ENCODE measurements at places on chromosomes 7 and 10.

DNA sequence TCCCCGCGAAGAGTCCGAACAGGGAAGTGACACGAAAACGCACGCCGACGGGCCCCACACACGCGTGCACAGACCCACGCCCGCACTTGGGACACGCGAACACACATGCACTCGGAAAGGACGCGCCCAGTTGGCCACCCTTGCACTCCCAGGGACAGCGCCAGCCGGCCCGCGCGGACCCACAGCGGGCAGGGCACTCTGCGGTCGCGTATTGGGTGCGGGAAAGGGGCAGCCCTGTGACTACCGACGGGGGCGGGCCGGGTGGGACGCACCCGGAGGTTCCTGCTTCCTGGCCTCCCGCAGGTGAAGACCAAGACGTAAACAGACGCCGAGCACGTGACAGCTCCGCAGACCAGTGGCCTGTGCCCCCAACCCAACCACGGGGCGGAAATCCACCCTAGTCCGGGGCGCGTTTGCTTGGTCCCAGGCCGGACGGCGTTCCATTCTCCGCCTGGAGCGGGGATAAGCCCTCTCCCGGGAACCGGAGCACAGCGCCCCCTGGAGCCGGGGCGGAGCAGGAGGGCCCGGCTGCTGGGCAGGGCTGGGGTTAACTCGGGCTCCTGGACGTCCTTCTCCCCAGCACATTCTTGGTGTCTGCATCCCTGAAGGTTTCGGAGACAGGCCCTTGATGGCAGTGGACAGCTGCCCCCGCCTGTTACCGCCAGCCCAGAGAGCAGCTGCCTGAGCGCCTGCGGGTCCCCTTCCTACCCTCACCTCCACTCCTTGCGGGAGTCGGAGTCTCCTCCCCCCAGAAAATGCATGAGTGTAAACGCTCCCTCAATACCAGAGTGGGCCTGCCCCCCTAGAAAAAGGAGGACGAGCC, 2.0 kb upstream of the LZTS2 start:
- DNase-seq = peak; percentile 77

DNA sequence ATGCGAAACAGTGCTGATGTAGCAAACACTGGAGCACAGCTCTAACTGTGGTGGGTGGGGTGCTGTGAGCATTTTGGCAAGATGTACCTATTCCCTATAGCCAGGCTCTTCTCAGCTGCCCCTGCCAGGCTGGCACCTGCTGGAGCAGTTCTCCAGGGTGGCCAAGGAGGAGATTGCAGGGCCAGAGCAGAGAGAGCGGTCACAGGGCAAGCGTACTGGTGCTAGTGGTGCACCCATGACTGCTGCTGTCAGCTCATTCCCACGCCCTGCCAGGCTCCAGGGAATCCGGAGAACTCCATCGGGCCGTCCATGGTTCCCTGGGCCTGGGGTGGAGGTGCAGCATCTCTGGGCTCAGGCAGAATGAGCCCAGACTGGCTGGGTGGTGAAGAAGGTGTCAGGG, 2.1 kb downstream of the COL13A1 start:
- no peak for DNase-seq

GRCh38 chr10:60974463-60975149, 30.6 kb upstream of the RHOBTB1 start:
- DNase-seq = no peak

DNA sequence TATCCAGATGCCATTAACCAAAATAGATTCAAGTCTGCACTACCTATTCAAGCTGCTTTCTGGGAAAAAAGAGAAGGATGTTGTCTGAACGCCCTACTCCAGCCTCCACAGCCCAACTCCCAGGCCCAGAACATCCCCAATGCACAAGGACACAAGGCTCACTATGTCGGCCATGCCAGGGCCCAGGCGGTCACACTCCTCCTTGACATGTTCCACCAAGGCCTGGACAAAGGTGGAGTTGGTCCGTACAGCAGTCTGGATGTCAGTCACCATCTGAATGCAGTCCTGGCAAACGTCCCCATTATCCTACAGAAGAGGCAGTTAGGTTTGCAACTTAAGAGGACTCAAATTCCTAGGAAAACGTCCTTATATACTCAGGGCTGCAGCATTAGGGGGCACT, 23.2 kb downstream of the PSAP start:
- no peak for DNase-seq

DNA sequence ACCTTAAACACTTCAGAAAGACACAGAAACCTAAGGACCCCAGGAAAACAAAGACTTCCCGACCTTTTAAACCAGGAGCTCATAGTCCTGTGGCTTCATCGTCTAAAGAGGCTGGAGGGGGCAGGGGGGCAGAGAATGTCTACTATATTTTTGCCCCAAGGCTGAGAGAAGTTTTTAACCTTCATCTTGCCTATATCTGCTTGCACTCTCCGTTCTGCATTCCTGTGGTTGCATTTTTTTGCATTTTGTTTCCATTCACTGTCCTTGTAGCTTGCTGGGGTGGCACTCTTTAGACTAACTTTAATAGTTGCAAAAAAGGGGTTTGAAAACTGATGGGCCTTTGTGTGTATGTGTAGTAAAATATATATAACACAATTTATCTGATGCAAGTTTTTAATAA, 23.7 kb downstream of the PRKAR2B start:
- DNase-seq = no peak

- DNase-seq = no peak
Observed at GRCh38 chr10:29377333-29377961, 88.6 kb downstream of the LYZL1 start.

DNA sequence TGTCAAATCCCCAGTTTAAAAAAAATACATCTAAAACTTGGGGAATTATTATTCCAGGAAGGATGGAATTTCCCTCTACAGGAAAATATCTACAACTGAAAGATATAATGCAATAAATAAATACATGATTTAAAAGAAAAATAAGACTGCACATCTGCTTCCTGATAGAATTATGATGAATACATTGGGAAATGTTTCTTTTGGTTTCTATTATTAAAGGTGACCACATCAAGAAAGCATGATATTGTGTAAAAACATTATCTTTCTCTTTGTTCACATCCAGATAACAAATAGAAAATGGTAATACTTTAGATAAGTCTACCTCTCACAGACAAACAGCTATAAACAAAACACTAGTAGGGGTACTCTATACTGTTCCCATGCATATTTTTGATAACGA, 19.2 kb downstream of the SEMA3D start:
- no peak for DNase-seq

DNA sequence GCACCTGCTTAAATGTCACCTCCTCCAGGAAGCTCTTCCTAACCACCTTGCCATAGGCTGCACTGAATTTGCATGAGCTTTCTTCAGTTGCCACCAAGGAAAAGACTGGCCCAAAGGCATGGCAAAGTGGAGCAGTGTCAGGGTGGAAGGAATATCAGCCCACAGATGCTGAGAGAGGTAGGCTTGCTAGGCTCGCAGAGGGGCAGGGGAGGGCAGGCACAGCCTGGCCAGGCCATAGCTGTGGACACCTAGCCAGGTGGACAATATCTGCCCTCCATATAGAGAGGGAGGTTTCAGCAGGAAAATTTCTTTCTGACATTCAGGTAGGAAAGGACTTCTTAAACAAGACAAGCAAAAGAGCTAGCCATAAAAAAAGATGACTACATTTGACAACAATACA, 166.3 kb downstream of the GRID1 start:
- DNase-seq = no peak

DNA sequence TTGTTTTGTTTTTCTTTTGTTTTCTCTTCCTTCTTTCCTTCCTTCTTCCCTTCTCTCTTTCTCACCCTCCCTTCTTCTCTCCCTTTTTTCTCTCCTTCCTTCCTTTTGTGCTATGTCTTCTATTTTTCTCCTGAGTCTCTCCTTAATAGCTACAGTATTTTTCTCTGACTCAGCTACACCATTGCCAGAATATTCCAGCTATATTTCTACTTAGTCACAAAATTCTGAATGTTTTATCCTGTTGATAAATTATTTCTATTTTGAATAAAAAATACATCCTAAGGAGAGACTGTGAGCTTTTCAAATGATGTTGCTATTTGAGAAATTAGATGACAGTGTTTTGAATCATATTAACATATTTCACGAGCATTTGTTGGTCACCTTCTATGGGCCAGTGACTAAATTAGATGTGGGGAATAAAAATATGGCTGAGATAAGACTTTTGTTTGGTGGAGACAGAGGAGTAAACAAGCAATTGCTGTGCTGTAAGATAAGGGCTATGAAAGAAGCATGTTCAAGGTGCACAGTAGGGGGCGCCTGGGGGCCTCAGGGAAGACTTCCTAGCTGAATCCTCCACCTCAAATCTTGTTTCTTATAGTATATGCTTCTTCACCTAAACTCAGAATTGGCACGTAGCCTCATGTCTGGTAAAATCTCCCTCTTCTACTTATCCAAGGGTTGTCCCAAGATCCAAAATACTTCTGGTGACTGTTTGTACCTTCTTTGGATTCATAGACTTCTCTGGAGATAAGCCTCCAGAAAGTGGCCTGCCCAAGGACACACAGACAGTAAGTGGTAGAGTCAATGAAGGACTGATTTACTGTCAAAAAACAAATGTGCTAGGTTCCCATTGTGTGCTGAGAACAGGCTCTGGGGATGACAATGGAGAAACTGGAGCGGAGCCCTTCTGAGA, 115.5 kb upstream of the CREB5 start:
- DNase-seq = no peak

DNA sequence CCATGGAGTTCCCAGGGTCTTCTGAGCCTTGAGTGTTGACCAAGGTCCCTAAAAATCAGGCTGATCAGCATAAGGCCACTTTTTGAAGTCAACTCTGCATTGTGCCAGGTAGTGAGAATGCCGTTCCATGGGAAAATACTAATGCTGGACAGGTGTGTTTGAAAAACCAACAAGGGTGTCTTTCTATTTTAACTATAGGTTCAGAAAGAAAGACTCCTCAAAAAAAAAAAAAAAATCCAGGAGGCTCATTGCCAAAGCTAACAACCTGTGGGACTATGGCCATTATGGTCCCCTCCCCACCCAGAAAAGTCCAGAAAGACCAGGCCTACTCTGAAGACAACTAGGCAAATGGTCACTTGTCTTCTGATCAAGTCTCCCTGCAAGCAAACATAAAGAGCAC, 44.4 kb downstream of the NRAP start:
- DNase-seq = no peak

DNA sequence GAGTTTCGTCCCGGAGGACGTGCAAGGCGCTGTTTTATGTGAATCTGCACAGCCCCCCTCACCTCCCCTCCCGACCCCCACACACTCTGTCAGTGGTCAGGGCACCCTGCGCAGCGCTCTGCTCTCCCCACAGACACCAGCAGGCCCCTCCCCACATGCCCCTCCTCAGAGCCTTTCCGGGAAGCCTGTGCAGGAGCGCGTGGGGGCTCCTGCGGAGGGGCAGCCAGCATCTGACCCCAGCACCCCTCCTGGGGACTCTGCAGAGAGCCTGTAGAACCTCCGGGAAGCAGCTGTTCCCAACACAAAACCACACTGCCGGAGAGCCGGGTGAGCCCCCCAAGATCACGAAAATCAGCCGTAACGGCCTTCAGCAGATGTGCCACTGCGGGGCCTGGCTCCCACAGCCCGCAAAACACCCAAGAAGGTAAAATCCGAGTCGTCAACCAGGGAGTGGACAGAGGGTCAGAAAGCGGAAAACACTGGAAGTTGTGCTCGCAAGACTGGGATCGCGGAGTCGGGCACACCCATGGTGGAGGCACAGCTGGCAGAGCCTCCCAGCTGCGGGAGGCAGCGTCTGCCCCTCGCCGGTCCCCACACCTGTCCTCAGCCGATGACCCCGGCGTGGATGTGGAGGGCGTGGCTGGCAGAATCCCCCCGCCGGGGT, 53.8 kb upstream of the PDGFA start:
- no peak for DNase-seq

DNA sequence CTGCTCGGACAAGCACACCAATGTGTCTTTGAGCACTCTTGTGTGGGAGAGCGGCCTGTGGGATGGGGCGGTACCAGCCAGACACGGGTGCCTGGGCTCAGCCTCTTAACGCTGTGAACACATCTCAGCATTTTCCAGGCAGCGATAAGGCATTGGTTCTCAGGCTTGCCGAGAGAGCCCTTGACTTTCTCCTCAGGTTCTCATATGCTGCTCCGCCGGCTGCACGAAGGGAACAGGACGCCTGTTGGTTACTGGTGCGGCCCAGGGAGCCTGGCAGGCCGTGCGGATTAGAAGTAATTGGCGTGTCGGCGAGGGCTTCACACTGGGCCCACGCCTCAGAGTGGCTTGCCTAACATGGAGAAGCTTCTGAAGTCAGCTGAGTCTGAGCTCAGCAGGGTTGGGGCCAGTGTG, 456.7 kb upstream of the FOXK1 start:
- DNase-seq = no peak

- no peak for DNase-seq
Observed at GRCh38 chr10:89466599-89467035, 52.2 kb downstream of the IFIT5 start.

GRCh38 chr7:125934955-125935354, 1005.3 kb upstream of the POT1 start:
- no peak for DNase-seq

GRCh38 chr7:45306752-45307305, 149.2 kb downstream of the RAMP3 start:
- DNase-seq = no peak

DNA sequence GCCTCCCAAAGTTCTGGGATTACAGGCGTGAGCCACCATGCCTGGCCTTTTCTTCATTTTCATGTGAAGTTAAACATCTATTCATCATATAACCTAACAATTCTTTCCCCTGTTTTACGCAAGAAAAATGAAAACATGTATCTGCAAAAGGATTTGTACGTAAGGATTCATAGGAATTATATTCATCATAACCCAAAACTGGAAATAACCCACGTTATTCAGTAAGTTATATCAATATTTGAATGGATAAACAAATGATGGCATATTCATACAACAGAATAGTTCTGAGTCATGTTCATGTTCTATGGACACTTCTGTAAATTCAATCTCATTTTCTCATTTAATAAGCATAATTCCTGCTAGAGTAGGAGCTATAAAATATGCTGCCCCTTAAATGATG, 35.2 kb upstream of the CAV2 start:
- DNase-seq = no peak

DNA sequence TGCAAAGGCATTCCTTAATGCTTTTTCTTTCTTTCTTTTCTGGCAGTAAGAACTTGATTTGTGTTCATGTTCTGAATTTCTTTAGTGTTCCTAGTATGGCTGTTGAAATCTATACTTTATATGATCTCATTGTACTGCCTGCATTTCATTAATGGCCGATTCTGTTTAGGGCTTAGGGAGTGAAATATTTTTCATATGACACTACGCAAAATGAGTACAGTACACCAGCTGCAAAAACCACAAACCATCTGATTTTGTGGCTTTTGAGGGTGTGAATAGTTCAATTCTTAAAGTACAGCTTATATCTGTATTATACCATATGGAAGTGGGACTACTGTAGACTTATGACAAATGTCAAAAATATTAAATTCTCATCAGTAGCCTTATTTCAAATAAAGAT, 69.1 kb upstream of the FOXP2 start:
- DNase-seq = no peak

DNA sequence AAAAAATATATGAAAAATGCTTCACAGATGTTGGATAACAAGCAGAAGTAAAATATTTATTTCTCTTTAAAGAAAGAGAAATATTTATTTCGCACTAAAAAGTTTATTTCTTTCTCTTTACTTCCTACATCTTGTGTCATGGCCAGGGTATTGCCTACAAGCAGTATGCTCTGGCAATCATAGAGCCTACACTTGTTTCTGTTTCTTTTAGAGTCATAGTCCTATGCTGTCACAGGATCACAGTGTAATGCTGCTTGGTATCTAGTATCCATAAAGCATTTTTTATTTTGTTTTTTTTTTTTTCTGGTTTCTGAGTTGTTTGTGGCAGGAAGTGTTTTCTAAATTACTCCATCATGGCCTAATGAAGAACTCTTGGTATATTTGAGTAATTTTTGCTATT, 116.0 kb downstream of the ATRNL1 start:
- no peak for DNase-seq

- DNase-seq = no peak
Observed at GRCh38 chr7:130883928-130884327, 149.9 kb upstream of the KLF14 start.

- no peak for DNase-seq
Observed at GRCh38 chr10:34187201-34187600, 627.9 kb downstream of the PARD3 start.

All from GM12891 (cell line).